ENCODE measurements at places on chromosomes 16 and 17.
A peak's percentile ranks its signal among the peaks of the same experiment; 100 is the strongest.

- DNase-seq: no peak
These were observed 167.0 kb downstream of the MRM1 start for GRCh38 chr17:36768394-36768793.

DNA sequence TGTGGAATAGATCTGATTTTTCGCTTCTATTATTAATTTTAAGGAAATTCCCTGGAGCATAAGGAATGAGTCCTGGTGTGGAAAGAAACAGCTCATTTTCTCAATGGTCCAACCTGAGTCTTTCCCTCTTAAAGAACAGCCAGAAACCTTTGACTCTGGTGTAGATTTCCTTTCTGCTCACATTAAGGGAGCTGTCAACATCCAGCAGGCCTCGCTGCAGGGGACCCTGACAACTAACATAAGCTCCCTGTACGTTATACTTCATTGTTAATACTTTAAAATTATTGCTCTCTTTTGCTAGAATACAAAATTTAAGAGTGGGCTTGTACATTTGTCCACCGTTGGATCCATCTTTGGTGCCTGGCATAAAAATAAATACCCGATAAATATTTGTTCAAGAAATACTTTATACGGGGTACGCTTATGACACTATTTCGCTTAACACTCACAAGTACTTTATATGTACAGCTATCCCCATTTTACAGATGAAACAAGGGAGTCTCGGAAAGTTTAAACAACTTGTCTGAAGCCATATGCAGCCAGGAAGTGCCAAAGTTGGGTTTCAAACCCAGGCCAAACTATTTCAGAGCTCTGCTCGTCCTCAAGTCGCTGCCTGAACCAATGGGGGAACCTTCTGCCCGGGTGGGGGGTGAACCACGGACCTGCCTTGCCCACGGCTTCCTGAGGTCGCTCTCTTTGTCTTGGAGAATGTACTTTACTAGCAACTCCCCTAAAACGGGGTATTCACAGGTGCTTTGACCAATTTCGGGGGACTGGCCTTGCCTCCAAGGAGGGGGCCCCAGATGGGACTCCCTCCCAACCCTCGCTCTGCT is 611 bp downstream of the SMARCE1 start:
- DNase-seq: peak; percentile 15

GRCh38 chr17:48477221-48477620 is 47.2 kb upstream of the SKAP1 start:
- DNase-seq: no peak

DNA sequence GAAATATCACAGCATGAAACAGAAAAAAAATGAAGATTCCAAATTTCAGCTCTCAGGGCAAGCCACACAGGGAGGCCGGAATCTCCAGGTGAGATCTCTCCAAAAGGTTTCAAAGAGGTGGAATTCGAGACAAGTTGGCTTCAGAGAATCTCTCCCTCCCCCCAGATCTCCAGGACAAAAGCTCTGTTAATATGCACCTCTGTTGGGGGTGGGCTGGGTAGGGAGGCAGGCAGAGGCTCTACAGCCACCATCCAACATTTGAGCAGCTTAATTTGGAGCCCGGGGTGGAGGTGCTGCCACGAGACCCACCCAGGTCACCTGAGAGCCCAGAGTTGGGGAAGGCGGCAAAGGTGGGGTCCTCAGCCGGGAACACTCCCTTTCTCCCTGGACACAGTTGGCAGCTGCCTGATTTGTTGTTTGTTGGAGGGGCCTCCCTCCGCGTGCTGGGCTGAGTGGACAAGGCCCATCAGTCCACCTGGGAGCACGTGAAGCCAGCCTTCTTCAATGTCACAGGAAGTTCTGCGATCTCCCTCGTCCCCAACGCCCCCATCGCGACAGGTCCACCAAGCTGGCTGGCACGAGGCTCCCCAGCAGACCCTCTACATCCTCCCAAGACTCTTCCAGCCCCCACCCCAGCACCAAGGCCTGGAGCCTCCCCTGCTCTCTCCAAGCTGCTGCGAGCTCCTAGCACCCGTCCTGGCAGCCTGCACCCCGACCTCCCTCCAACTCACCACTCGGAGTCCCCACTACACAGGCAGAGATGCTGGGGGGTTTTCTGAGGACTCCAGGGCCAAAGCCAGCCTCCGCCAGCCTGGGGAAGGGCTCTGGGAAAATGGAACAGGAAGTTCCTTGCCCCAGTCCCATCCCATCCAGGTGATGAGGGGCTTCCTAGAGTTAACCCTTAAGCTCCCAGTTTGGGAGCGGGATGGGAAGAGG is at the start of gene ZSCAN10:
ZSCAN10 (minus strand) TSS at position 836 of the 936 bp plus-strand sequence. CDS start 6,357 bp downstream, outside the sequence.
- DNase-seq: peak; percentile 8

DNA sequence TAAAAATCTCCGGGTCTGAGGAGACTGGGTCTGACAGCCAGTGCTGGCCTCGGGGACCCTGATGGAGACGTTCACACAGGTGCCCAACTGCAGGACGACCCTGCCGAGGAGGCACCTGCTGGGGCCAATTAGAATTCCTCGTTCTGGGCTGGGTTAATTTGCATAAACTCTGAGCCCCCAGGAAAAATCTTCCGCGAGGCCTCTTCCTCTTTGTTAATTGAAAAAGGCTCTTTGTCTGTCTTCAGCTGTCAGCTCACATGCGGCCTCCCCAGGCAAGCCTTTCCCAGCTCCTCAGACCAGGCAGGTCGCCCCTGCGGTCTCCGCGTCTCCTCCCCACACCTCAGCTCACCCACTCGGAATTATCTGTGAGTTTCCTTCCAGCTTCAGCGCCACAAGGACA is 400.2 kb downstream of the SEC14L1 start:
- no peak for DNase-seq

Data from muscle of leg (tissue), 16 donors.